ENCODE measurements at places on chromosomes 5 and 9. TPM values are rescaled to one million over a fixed set of nuclear protein-coding genes. Genes with fewer than 3 reads are reported as not detected.
A peak's percentile ranks its signal among the peaks of the same experiment; 100 is the strongest.

DNA sequence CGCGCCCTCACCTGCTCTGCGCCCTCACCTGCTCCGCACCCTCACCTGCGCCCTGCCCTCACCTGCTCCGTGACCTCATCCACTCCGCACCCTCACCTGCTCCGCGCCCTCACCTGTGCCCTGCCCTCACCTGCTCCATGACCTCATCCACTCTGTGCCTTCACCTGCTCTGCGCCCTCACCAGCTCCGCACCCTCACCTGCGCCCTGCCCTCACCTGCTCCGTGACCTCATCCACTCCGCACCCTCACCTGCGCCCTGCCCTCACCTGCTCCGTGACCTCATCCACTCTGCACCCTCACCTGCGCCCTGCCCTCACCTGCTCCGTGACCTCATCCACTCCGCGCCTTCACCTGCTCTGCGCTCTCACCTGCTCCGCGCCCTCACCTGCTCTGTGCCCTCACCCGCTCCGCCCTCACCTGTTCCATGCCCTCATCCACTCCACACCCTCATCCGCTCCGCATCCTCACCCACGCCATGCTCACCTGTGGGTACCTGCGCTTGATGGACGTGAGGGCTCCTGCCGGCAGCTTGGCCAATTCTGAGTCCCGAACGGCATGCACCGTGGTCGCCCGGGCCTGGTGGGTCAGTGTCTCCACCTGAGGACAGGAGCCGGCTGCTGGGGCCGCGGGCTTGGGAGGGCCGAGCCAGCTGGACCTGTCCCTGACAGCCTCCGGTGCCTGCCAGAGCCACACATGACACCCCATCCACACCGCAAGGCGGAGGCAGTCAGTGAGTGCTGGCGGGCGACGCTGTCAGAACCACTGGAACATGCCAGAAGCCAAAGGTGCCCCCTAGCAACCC, 35.6 kb upstream of the NSMF start:
- no peak for DNase-seq

DNA sequence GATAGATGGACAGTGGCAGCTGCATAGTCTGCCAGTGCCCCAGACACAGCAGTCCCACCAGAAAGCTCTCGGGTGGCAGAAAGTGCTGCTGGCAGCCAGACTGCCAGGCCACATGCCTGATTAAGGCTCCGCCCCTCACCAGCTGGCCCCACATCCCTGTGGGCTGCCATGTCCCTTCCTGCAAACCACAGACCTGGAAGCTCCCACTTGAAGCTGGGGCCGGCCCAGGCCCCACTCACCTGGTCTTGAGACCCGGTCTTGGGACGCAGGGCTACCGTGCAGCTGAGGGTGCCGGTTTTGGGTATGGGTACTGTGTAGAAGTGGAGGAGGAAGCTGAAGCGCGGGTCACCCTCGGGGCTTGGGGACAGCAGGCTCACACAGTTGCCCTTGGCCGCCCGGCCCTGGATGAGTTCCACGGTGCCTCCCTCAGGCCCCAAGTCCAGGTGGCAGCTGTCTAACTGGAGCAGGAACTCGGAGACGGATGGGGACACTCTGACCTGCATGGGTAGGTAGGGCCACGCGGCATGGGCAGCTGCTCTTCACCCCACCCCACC, 15.3 kb downstream of the FPGS start:
- no peak for DNase-seq

- no peak for DNase-seq
These were observed 264.3 kb downstream of the RFX3 start for GRCh38 chr9:3261484-3261883.

DNA sequence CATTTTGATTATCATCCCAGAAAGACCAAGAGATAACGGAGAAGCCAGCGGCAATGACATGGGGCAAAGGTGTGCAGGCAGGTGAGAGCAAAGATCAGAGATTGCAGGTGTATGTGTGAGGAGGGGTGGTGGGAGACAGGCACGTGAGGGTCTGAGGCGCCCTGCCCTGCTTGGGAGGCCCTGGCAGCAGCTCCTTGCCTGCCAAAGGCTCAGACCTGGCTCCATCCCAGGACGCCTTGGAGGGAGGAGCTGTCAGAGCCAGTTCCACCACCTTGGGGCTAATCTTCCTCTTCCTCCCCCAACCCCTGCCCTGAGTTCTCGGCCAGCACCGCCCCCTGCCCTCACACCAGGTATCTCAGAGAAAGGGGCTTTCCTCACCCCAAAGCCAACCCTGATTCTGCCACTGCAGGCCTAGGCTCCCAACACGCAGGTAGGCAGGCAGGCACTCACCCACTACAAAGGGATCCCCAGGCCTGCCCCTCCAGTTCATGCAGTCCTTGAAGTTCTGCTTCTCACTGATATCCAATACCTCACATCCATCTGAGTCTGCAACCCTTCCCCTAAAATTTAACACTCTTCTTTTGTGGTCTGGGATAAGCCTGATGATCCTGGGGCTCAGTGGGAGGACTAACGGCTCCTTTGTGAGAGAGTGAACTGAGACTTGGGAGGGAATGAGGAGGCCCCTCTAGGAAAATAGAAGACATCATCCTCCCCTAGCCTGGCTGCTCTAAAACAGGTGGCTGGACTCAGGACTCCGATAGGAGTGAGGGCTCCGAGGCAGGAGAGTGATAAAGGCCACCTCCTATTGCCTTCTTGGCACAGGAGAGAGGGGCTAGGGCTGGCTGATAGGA, 1.8 kb downstream of the AQP3 start:
- DNase-seq = no peak

DNA sequence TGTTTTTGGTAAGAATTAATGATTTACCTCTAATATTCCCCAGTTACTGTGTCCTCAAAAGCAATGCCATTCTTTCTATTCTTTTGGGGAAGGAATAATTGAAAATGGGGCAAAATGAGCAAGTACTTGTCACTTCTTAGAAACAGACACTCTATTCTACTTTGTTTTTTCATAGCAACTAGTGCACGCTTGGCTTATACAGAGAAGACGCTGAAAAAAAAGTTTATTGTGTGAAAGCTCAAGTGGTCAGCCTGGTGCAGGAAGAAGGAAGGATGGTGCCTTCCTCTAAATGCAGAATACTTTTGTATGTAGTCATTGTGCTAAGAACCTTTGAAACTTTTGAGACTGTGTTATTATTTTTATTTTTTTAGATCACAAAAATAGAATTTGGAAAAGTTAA, 29.6 kb downstream of the ANKDD1B start:
- DNase-seq = no peak

- peak; percentile 4 for DNase-seq
These were observed 219.2 kb upstream of the PANK3 start for GRCh38 chr5:168798065-168799023.

DNA sequence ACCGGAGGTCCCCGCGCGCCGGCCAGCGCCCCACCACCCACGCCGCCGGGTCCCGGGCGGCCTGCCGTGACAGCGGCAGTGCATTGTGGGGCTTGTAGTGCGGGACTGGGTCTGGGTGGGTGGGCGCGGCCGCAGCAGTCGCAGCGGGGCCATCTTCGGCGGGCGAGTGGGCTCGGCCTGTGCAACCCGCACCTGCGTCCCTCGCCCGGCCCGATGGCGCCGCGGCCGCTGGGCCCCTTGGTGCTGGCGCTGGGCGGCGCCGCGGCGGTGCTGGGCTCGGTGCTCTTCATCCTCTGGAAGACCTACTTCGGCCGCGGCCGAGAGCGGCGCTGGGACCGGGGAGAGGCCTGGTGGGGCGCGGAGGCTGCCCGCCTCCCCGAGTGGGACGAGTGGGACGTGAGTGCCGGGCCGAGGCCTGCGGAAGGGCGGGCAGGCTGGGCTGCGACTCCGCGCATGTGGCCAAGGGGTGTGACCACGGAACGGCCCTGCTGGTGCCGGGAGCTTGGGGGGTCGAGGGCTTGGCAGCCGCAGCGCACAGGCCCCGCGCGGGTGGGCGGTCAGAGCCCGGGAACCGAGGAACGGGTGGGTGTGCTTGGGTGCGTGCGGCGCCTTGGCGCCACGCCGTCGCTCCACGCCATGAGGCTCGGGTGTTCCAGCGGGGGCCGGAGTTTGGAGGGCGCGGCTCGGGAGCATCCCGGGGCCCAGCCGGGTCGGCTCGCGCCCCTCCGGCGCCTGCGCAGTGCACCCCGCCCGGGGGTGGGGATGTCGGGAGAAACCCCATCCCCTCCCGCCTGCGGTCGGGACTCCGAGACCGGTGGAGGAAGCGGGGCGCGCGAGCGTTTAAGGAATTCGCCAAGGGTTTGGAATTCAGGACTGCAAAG, at the start of gene ARL10:
TSS of gene ARL10 (plus strand) at position 137 of the 881 bp plus-strand sequence. CDS start at position 214, 77 bp downstream.
- no peak for DNase-seq

- no peak for DNase-seq
These were observed 87.2 kb downstream of the TLE4 start for GRCh38 chr9:79658926-79659325.

- DNase-seq = no peak
These were observed 988 bp downstream of the OXCT1 start for GRCh38 chr5:41869151-41869723.

DNA sequence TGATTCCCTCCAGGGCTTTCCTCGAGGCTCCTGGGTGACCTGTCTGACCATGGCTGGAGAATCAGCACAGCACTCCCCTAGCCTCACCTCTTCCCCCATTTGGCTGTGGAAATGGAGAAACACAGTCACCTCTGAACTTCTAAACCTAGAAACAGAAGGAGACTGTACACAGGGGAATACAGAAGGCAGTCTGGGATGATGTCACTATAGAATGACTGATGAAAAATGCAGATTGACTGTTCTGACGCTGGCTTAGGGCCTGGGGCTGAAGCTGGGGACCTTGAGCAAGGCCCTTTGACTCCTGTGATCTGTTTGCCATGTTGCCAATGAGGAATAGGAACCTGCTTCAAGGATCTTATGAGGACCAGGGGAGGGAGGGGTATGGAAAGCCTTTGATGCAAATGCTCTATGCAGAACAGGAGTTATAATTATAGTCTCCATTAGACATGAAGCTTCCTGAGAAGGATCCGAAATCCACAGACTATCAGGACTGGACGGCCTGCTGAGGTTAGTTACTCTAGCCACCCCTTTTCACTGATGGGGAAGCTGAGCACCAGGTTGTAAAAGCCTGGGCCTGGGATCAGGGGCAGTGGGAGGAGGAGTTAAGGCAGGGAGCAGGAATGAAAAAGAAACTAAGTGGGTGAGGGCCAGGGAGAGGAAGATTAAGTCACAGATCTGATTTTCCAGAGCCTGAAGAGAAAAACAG, 24.4 kb upstream of the ANXA6 start:
- DNase-seq = no peak

DNA sequence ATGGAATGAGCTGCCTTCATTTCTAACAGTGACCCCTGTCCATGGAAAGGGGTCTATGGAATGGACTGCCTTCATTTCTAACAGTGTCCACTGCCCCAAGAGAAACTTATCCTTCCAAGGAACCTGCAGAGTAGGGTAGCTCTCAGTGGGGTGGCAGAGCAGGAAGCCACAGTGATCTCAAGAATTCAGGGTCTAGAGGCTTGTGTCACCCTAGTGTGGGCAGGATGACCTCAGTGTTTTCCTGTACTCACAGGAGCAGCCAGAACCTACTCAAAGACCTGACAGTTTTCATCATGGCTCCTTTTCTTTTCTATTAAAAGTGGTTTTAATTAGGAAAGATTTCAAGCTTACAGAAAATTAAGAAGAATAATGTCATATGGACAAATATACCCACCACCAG, 27.5 kb downstream of the SEC61B start:
- DNase-seq = no peak

- no peak for DNase-seq
These were observed 60.3 kb downstream of the SAXO1 start for GRCh38 chr9:18972675-18973074.

- DNase-seq = no peak
These were observed 181.1 kb downstream of the KDM4C start for GRCh38 chr9:6938873-6939272.

GRCh38 chr9:13165236-13165945, 114.1 kb downstream of the MPDZ start:
- no peak for DNase-seq

DNA sequence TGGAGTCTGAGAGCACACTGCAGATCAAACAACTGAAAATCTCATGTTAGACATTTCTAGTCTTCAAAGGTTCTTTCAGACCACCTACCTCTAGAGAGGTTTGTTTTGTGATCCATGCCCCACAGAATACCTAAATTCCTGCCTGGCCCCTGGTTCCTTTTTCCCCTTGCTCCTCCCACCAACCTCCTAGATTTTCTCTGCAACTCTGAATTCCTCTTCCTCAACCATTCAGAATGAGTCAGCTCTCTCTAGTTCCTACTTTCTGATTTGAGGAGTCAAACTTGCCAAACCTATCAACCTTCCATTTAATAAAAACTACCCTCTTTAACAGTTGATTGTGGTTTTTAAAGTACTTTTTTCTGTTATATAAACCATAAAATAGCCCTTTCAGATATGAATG, 83.2 kb upstream of the ZNF462 start:
- no peak for DNase-seq

GRCh38 chr9:81690251-81690851, 1.0 kb upstream of the TLE1 start:
- DNase-seq = no peak

DNA sequence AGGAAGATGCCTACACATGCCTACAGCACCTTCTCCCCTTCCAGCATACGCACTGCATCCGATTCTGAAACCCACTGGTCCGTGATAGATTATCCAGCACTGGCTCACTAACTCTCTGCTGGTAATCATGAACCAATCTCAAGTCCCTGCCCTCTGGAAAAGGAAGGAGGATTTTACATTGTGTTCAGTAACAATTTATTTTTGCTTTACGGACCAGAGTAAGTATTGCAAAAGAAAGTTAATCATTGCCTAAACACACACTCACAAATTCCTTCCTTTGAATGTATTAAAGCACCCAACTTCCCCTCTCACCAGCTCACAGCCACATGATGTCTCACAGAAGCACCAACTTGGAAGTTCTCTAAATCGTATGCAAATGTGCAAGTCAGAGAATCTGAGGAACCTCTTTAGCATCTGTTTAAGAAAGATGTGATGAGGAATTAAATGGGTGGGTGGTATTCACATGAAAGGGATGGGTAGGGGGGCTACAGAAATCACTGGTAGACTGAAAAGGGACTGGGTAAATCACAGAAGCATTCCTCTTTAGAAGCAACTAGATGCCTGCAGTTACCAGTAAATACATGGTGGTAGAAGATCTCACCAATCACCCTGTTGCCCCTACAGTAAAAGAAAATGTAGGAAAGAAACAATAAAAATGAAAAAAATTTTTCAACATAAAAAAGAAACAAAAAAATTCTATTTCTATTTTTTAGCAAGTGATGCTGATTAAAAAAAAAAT, 8.4 kb downstream of the GNAQ start:
- DNase-seq = peak; percentile 95

DNA sequence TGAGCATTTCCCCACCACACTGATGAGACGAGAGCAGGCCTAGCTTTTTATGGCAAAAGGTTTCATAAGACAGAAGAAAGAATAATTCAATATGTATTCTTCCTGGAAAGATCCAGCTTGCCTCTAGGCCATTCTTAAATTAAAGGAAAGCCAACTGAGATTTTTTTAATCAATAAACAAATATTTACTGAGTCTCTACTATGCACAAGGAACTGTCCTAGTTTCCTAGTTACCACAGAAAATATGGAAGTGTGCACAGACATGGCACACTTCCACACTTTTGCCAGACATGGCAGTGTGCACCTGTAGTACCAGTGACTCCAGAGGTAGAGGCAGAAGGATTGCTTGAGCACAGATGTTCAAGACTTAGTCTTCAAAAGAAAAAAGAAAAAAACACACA, 281.0 kb downstream of the CETN3 start:
- no peak for DNase-seq

Gene DBN1
- 429 TPM for total RNA-seq

Gene RASGRF2
- 5.4 TPM for total RNA-seq

Gene ZNF483
- total RNA-seq = 4.2 TPM

Gene ALAD
- total RNA-seq = 6.2 TPM

Gene CDX1
- total RNA-seq = 0.33 TPM

Gene GRAMD2B
- 44.2 TPM for total RNA-seq

Gene TRIM52
- total RNA-seq = 6.0 TPM

Gene DNM1
- 16.2 TPM for total RNA-seq

Gene C5
- total RNA-seq = 0.89 TPM
